Fibroblast of upper back skin (primary cell): ENCODE measurements at places on chromosomes 5 and 9.

GRCh38 chr9:92704528-92704927, 34.6 kb upstream of the IPPK start:
- DNase-seq, result no peak

DNA sequence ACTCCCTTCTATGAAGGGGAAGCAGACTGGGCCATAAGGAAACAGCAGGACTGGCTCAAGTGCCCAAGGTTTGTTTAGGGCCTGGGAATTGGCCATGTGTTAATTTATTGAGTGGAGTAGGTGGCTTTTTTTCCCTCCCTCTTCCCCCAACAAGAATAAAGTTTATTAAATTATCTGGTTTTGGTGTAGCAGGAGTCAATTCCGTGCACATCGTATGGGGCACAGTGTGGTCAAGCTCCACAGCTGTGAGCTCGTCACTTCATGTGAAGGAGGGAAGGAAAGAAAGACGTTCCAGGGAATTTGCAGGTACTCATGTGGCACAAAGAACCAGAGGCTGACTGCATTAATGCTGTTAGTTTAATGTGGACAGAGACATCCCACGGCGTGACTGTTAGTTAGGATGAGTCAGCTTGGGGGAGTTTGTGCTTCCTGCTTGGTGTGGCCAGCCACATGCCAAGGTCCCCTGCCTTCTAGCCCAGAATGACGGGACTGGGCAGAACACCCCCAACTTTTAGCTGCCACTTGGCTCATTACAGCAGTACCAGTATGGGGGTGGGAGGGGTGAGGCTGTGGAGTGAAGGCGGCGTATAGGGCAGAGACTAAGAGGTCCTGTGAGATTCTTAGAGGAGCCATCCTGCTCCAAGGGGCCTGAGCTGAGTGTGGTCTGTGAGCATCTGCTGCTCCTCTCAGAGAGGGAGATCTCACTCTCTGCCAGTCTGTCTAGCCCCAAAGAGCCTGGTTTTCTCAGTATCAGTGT, 33.2 kb downstream of the CSF1R start:
- DNase-seq, result peak; percentile 68

DNA sequence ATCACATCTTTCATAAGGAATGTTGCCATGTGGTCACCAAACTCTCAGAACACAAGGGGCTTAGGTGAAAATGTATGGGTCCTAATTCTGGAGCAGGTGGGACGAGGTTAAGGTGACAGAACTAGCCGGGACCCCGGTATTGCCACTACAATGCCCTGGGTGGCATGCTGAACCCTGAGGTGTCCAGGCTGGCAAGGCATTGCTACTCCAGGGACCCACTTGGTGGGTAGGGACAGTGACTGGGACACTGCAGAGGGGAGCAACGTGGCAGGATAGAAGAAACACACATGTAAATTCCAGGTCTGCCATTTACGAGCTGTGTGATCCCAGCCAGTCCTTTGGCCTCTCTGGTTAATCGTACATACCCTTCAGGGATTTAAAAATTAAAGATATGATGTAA, 206.9 kb upstream of the MVB12B start:
- no peak for DNase-seq

GRCh38 chr9:74772121-74772520, 115.6 kb downstream of the TRPM6 start:
- no peak for DNase-seq

GRCh38 chr5:119896826-119897536, 267.6 kb downstream of the FAM170A start:
- DNase-seq, result no peak

GRCh38 chr5:132480042-132480441, 10.5 kb downstream of the IRF1 start:
- no peak for DNase-seq

DNA sequence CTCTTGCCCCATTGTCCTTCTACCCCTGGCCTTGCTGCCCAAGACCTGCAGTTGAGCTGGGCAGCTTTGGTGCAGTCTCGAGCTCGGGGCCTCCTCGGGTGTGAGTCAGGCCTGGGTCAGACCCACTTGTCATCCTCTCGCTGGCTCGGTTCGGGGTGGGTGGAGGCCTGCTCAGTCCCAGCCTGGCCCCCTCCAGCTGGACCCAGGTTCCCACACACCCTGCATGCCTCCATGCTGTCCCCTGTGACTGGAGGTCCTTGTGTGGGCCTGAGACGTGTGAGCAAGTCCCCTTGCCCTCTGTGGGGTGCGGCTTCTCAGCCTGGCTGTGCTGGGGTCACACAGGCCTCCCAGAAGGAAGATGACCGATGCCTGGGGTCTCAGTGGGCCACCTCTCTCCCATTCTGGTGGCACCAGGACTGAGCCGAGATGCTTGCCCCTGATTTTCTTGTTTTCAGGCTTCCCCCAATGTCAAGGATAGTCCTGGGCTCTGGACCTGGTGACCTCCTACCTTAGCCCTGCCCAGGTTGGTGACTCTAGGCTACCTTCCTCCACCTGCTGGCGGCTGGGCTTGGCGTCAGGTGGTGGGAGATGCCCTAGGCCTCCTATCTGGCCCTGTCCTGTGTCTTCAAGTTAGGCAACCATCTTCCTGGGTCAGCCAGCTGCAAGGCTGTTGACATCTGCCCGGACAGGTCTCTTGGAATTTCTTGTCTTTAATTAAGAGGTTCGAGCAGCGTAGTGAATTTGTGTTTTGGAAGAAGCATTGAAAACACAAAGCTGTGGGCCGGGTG, 15.1 kb downstream of the WNK2 start:
- no peak for DNase-seq

GRCh38 chr5:135065306-135066265, 31.6 kb upstream of the PITX1 start:
- no peak for DNase-seq

GRCh38 chr5:80516826-80517225, 28.9 kb downstream of the FAM151B start:
- peak; percentile 55 for DNase-seq

DNA sequence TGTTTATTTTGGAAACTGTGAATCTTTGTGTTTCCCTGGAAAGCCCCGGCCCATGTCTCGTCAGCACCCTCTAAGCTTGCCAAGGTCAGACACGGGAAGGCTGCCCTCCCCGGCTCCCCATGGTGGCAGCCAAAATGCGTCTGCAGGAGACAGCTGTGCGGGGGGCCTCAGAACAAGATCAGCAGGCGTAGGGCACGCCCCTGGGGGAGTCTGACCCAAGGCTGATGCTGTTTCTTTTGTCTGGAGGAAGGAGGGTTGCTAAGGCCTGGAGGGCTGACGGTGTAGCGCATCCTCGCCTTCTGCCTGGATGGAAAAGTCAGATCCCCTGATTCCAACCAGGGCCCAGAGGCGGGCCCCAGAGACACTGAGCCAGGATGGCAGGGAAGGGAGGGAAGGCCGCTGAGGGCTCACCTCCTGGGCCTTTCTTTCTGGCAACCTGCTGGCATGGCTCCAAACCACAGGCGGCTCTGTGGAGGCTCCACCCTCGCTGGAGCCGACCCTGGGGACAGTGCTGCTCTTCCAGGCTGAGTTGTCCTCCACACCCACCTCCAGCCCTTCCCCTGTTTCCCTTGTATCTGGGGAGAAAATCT, 57.2 kb downstream of the OLFM1 start:
- DNase-seq, result no peak

- DNase-seq, result no peak
Observed at GRCh38 chr9:120289098-120289497, 290.9 kb downstream of the CDK5RAP2 start.

GRCh38 chr9:106960258-106960657, 97.3 kb downstream of the ZNF462 start:
- no peak for DNase-seq

DNA sequence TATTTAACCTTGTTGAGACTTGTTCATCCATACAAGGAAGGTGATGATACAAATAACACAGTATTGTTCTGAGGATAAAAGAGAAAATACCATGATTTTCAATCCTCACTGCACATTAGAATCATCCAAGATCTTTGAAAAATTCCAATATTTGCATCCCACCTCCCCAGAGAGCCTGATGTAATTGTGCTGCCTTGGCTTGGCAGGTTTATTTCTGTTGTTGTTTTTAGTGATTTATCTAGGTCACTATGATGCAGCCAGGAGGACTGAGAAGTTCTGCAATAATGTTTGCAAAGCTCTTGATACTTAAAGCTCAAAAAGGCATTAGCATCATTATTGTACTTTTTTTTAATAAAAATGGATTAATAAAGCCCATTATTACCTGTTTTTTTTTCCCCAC, 67.0 kb upstream of the NMUR2 start:
- DNase-seq, result no peak
